ENCODE measurements at places on chromosomes 16 and 17.

- DNase-seq = no peak
Measured at GRCh38 chr16:55045756-55046460, 115.2 kb downstream of the IRX5 start.

DNA sequence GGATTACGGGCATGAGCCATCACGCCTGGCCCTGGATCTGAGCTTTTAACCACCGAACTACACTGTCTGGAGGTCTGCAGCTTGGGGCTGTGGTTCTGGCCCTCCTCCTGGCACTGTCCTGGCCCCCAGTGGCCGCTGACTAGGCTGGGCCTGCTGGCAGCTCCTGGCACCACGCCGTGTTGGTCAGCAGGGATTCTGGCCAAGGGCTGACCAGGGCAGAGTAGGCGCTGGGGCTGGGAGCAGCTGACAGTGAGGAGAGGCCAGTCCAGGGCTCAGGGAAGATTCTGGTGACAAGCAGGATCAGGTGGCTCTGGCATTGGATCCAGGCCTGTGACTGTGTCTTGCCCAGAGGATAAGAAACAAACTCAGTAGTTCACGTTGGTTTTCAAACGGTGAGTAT is 14.6 kb downstream of the EEF2K start:
- no peak for DNase-seq

DNA sequence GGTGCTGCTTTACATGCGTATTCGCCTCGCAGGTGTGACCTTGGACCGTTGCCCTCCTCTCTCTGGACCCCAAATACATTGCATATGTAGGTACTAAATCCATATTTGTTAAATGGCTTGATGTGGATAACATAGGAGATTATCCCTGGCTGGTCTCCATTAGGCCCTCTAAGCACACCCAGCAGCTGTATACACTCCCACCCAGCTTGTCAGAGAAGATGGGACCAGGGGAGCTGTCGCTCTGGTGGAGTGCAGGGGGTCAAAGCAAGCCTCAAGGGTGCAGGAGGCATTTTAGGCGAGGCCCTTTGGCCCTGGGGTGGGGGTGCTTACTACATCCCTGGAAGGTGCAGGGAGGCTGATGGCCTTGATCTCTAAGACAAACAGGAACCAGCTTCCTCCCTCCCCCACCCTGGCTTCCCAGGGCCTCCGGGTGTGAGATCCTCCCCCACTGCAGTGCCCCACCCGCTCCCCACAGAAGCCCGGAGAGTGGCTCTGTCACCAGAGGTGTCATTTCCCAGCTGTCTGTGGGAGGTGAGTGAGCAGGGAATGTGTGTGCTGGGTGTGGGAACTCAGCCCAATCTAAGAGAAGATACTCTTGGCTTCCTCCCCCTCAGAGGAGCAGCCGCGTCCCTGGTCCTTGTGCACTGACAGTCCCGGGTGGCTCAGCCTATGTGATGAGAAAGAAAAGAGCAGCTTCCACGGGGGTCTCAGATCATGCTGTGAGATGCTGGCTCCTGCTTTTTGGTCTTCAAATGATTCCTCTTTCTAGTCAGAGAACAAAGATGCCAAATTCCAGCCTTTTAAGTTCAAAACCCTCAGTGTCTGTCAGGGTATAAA is 1.4 kb upstream of the VAMP2 start:
- no peak for DNase-seq

GRCh38 chr17:7241783-7242716 is at the start of gene GABARAP:
Gene GABARAP (minus strand): TSS chr17:7242449. CDS start chr17:7242330, 119 bp downstream.
- peak; percentile 70 for DNase-seq

- DNase-seq = no peak
Measured at GRCh38 chr17:7237266-7237760, 1.9 kb downstream of the PHF23 start.

DNA sequence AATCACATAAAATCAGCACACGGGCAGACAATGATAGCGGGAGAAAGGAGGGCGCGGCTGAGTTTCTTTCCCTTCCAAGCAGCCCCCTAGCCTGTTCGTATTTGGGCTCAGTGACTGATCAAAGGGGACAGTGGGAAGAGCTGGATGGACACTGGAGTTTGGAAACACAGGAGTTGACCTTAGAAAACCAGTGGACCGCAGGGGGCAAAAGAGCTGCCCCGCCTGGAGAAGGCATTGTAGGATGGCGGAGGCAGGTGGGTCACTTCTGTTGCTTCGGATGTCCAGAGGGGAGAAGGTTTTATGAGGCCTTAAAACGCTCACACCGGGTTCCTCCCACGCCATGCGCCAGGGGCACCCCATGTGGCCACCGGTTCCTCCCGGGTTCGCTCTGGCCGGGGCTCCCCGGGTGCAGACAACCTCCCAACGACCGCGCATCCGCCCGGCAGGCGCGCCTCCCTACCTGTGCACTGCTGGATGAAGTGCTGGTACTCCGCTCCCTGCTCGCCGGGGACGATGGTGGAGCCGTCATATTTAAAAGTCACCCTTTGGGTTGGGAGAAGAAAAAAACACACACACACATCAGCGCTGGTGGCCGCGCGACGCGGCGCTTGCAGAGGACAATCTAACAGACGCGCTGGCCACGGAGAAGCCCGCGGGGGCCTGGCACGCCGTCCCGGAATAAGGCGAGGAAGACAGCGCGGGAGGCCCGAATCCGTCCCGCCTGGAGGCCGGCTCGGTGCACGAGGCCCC is 662 bp downstream of the COTL1 start:
- DNase-seq = no peak

GRCh38 chr16:23595246-23595950 is 718 bp downstream of the NDUFAB1 start:
- DNase-seq = no peak

GRCh38 chr16:55179411-55179810 is 144.6 kb upstream of the IRX6 start:
- no peak for DNase-seq

GRCh38 chr16:88671806-88672205 is 8.9 kb upstream of the MVD start:
- no peak for DNase-seq

GRCh38 chr17:58468944-58469343 is 19.3 kb downstream of the HSF5 start:
- no peak for DNase-seq

GRCh38 chr17:21163101-21163500 is 36.3 kb downstream of the DHRS7B start:
- DNase-seq = no peak

DNA sequence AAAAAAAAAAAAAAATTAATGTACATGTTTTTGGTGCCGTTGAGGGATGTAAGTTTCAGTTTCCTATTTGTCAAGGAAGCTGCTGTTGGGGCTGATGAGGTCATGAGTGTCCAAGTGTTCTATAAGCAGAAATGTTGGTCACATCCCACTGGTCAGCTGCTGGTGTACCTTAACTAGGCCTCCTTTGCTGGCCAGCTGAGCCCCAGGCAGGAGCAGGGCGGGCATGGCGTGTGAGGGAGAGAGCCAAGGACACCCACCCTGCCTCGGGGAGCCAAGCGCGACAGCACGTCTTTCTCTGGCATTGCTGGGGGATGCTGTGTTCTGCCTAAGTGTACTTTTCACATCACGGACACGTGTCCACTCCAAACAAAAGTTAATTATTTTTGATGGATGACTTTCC is 108.1 kb upstream of the CDC42EP4 start:
- DNase-seq = no peak

- no peak for DNase-seq
Measured at GRCh38 chr16:78570399-78571141, 471.1 kb downstream of the WWOX start.

DNA sequence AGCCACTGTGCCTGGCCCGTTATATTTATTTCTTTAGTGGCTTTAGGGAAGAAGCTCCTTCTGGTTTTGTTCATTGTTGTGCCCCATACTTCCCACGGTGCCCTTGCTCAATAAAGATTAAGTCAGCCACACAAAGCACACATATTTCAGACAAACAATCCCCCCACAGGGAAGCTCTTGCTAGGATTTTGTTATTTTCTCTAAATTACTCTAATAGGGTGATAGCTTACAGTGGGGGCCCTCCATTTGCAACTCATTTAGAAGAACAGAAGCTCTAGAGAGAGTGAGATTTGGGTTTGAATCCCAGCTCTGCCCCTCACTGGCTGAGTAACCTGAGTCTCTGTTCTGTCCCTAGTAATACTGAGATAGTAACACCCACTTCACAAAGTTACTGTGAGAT is 499.9 kb downstream of the GRIN2A start:
- DNase-seq = no peak

DNA sequence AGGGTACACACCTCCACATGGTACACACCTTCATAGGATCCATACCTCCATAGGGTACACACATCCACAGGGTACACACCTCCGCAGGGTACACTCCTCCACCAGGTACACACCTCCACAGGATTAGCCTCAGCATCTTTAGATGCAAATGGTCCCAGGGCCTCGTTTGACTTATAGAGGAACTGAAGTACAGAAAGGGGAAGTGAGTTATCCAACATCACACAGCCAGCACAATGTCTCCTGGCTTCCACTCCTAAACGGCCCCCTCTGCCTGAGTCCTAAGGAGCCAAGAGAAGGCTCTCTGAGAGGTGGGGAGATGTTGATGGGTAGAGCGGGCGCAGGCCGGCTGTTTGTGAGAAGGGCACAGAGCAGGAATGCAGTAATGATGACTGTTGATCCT is 12.0 kb downstream of the FOXN1 start:
- no peak for DNase-seq

GRCh38 chr16:11526655-11527350 is 59.9 kb downstream of the LITAF start:
- no peak for DNase-seq

DNA sequence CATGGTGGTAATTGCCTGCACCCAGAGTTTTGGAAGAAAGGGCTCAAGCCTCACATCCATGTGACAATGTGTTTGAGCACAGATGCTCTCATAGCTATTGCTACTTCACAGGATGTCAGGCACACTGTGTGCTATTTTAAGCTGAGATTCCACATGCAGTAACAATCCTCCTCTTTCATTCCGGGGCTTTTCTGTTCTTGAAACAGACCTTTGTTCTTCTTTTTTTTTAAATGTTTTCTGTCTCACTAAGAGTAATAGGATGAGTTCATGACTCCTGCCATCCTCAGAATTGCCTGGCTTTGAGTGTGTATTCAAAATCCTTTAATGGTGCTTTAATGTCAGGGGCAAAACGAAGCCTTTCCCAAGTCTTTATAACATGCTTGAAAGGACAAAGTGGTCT is 198.9 kb downstream of the ABCC12 start:
- DNase-seq = no peak

GRCh38 chr17:28506763-28507487 is 777 bp downstream of the FOXN1 start:
- DNase-seq = no peak

DNA sequence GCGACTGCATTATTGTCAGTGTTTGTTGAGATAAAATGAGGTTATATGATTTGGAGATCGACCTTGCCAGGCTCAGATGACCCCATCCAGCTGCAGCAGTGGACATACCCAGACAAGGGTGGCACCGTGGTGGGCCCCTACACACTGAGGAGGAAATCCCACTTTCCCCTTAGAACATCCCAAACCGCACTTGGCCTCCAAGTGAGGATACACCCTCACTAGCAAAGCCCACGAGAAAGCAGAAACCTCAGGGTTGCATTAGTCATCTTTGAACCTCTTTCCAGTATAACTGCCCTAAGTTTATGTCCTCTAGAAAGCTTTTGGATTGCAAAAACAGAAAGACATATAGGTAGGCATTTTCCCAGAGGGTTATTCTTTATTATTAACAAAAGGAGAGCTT is 101.5 kb downstream of the CLEC16A start:
- DNase-seq = no peak

DNA sequence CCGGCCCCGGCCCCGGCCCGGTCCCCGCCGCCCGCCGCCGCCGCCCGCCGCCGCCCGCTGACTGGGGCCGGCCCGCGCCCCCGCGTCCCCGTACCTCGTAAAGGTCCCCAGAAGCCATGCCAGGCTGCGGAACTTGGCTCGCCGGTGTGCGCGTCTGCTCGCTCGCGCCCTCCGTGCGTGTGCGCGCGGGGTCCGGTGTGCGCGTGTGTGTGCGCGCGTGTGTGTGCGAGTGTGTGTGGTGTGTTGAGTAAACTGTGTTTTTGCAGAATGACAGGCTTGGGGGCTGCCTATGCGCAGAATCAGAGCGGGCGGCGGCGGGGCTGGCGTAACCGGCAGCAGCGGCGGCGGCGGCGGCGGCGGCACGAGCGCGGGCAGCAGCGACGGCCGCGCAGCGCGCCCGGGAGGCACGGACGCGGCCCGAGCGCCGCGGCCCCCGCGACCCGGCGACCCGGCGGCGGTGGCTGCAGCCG is 307 bp downstream of the CDYL2 start:
- DNase-seq = no peak

- no peak for DNase-seq
Measured at GRCh38 chr17:54256401-54256929, 433.7 kb downstream of the KIF2B start.

- DNase-seq = no peak
Measured at GRCh38 chr16:49200223-49200820, 81.3 kb downstream of the CBLN1 start.

DNA sequence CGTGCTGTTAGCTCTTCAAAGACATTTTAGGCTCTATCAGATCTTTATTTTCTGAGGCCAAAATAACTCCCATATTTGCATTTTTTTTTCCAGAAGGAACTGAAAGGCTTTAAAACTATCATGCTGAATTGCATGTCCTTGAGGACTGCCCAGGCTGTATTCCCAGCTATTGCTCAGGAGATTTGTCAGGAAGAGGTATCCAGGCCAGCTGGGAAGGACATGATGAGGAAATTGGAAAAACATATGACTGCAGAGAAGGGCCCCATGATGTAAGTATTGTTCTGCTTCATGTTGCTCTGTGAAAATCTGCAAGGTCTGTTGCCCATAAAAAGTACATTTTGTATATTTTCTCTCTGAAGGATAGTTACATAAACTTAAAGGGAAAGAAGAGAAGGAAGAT is 5.7 kb downstream of the CDC6 start:
- DNase-seq = no peak

DNA sequence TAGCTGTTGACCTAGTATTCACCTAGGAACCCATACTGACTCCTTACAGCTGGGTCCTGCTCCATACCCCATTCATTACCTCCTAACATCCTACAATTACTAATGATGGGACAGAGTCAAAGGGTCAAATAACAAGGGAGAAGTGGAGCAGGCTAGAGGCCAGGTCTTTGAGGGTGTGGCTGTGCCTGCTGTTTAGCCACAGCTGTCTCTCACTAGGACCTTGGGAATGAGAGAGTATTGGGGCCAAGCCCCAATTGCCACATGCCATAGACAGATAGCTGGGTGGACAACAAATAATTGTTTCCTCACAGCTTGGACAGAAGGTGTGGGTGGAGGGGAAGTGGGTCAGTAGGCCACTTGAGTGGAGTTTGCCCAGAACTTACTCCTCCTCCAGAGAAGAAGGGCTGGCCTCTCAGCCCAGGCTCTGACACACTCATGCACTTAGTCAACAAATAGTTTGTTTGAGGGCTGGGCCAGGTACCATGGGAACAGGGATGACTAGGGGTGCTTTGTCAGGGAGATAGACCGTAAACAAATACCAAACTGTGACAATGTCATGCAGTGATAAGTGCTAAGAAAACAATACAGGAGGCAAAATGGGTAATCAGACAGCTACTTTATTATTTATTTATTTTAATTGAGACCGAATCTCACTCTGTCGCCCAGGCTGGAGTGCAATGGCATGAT is 10.2 kb upstream of the CENPT start:
- peak; percentile 67 for DNase-seq
